ENCODE measurements at places on chromosomes 3 and 15. TPM values are rescaled to one million over a fixed set of nuclear protein-coding genes. Genes with fewer than 3 reads are reported as not detected.

Gene LRRC15
- not detected for total RNA-seq

DNA sequence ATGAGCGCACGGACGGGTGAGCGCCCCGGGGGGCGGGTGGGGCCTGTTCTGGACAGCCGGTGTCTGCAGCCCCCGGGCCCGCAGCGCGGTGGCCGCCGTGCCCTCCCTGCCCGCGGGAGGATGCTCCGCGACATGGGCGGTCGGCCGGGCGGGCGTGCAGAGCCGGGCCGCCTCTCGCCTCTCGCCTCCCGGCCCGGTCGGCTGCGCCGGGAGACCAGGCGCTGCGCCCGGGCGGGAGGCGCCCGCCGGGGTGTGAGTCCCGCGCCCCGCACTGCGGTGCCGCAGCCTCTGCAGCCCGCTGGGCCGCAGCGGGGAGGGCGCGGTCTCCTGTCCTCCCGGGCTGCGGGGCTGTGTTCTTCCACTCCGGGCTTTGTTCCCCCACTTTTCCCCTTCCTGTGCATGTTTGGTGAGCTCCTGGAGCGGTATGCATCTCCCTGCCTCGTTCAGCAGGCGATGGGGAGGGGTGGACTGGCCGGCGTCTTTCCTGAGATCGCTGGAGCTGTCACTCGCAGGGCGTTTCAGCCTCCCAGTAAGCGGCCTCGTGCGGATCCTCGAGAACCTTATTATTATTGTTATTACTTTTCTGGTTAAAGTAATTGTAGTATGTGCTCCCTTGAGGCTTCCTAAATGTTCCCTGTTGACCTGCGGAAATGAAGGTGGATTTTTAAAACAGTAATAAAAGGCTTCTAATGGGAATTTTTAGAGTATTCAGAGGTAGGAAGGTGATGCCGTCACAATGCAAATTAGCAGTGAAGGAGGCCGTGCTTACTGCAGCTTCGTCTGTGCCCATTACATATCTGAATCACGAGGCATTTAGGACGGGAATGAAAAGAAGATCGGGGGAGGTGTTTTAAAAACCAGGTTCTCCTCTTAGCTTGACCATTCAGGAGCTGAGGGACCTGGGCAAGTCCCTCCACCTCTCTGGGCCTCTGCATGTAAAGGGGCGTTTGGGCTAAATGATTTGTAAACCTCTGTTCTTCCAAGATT lies 593 bp downstream of the TMOD2 start:
- no peaks in the 10 kb centered on the region for H3K27me3 ChIP-seq
- peak overlapping the region; percentile 32 for H3K4me3 ChIP-seq
- DNase-seq: peak; percentile 31
- H3K36me3 ChIP-seq: no peaks in the 10 kb centered on the region
- H3K4me1 ChIP-seq: peaks cover 13% of the 10 kb centered on the region
- peak overlapping the region; percentile 33 for H3K27ac ChIP-seq

DNA sequence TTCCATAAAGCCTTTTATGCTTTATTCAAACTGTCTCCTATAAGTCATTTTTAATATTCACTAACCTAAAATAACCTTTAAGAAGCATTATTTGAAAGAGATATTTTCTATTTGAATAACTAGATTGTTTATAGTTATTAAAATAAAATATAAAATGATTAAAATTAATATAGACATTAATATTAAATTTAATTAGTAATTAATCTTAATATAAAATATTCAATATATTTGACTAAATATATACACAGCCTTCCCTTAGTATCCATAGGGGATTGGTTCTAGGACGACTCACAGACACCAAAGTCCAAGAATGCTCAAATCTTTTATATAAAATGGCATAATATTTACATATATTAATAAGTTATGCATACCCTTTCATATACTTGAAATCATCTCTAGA lies 1014.1 kb downstream of the TBL1XR1 start:
- no peaks in the 10 kb centered on the region for H3K36me3 ChIP-seq
- H3K4me1 ChIP-seq: no peaks in the 10 kb centered on the region
- H3K27ac ChIP-seq: no peak overlapping the region
- no peak overlapping the region for H3K4me3 ChIP-seq
- H3K27me3 ChIP-seq: no peaks in the 10 kb centered on the region
- no peak for DNase-seq

DNA sequence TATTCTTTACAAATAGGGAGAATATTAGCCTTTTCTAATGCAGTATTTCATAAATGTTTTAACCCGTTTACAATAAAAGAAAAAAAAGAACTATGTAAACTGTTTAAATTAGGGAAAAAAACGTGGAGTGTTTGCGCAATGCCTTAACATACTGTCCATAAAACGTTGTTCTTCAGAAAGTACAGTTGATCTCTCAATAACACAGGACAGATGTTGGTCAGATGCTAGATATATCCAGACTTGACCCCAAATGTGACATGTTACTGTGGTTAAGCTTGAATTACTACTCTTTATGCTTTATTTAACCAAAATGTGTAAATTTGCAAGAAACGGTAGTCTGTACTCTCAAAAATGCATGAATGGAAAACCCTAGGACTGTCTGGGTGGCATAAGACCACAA lies 110.3 kb downstream of the PLOD2 start:
- H3K36me3 ChIP-seq: no peaks in the 10 kb centered on the region
- H3K4me1 ChIP-seq: no peaks in the 10 kb centered on the region
- no peak overlapping the region for H3K27ac ChIP-seq
- no peak for DNase-seq

DNA sequence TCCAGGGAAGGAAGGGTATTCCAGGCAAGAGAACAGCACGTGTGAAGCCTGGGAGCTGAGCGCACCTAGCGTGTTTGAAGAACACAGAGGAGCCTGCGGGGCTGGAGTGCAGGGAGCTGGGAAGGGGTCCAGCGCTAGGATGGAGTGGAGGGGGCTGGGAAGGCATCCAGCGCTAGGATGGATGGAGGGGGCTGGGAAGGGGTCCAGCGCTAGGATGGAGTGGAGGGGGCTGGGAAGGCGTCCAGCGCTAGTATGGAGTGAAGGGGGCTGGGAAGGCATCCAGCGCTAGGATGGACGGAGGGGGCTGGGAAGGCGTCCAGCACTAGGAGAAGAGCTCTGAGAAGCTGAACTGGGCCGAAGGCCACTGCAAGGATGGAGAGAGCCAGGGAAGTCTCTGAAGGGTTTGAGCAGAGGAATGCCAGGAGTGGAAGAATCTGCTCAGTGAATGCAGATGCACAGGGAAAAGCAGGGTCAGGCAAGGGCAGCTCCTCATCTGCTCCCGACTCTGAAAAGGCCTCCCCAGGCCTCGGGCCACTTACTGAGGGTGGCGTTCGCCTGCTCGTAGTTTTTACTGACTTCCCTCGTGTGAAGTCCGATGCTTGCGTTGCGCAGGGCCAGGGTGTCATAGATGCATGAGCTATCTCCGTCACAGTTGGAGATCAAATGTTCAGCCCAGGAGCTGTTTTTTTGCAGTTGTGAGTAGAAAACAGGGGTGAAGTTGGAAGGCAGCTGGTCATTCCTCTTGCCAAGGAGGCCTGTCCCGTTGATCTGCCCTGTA lies 39.8 kb downstream of the MUC20 start:
- H3K27ac ChIP-seq: no peak overlapping the region
- H3K36me3 ChIP-seq: no peaks in the 10 kb centered on the region
- no peak for DNase-seq
- no peaks in the 10 kb centered on the region for H3K27me3 ChIP-seq
- no peaks in the 10 kb centered on the region for H3K4me1 ChIP-seq
- H3K4me3 ChIP-seq: no peak overlapping the region

Gene NAA50
- total RNA-seq: 93.6 TPM

DNA sequence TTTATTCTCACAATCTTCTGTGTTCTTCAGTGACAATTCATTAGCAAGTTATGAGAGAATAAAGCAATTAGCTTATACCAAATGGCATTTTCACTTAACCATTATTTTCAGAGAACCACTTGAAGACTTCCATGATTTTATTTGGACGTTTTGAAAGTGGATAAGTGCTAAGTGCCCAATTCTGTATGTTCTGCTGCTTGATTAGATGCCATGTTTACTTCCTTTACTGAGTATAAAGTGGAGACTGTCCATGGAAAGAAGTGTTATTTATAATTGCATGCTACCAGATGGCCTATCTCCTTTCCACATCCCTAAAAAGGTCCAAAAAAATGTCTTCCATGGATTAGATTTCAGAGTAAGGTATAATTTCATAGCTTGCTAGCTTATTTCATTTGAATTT lies 69.6 kb downstream of the SUMF1 start:
- H3K36me3 ChIP-seq: no peaks in the 10 kb centered on the region
- no peaks in the 10 kb centered on the region for H3K4me1 ChIP-seq
- no peak for DNase-seq
- no peaks in the 10 kb centered on the region for H3K27me3 ChIP-seq
- no peak overlapping the region for H3K4me3 ChIP-seq

DNA sequence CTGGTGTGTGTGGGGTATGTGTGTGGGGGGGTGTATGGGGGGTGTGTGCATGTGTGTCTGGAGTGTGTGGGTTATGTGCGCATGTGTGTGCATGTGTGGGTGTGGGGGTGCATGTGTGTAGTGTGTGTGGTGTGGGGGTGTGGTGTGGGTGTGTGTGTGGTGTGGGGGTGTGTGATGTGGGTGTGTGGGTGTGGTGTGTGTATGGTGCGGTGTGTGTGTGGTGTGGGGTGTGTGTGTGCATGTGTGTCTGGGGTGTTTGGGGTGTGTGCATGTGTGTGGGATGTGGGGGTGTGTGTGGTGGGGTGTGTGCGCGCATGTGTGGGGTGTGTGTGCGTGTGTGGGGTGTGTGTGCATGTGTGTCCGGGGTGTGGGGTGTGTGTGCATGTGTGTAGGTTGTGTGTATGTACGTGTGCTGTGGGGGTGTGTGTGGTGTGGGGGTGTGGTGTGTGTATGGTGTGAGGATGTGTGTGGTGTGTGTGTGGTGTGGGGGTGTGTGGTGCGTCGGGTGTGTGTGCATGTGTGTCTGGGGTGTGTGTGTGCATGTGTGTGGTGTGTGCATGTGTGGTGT lies 6.2 kb upstream of the OCA2 start:
- peaks cover 16% of the 10 kb centered on the region for H3K4me1 ChIP-seq
- no peak for DNase-seq
- H3K4me3 ChIP-seq: no peak overlapping the region
- H3K36me3 ChIP-seq: no peaks in the 10 kb centered on the region

DNA sequence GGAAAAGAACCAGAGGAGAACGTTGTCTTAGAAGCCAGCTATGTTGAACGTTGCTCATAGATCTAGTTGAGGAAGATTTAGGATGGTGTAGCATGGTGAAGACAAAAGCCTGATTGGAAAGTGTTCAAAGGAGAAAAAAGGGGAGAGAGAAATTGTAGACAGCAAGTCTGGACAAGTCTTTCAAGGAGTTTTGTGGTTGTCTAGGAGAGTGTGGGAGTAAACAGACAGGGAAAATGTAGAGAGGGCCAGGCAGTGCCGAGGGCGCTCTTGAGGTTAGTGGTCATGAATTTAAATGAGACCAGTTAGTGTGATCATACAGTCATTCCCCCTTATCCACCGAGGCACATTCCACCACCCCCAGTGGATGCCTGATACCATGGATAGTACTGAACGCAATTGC lies 167.5 kb upstream of the IL12A start:
- H3K27me3 ChIP-seq: no peaks in the 10 kb centered on the region
- H3K4me3 ChIP-seq: no peak overlapping the region
- no peak for DNase-seq
- H3K4me1 ChIP-seq: no peaks in the 10 kb centered on the region
- no peak overlapping the region for H3K27ac ChIP-seq

GRCh38 chr3:196339493-196340254 lies 1.5 kb upstream of the TM4SF19 start:
- no peak overlapping the region for H3K4me3 ChIP-seq
- no peak for DNase-seq
- no peak overlapping the region for H3K27ac ChIP-seq
- H3K27me3 ChIP-seq: no peaks in the 10 kb centered on the region
- peaks cover 11% of the 10 kb centered on the region for H3K4me1 ChIP-seq

Gene CHRNA5
- total RNA-seq: 1.6 TPM

Gene FBXW12
- 3.4 TPM for total RNA-seq

Data from body of pancreas (tissue), 4 donors.